ENCODE measurements at places on chromosomes 5 and 9. TPM values are rescaled to one million over a fixed set of nuclear protein-coding genes. Genes with fewer than 3 reads are reported as not detected.

GRCh38 chr5:81838307-81838906 is 87.5 kb upstream of the SSBP2 start:
- peak; percentile 51 for DNase-seq

DNA sequence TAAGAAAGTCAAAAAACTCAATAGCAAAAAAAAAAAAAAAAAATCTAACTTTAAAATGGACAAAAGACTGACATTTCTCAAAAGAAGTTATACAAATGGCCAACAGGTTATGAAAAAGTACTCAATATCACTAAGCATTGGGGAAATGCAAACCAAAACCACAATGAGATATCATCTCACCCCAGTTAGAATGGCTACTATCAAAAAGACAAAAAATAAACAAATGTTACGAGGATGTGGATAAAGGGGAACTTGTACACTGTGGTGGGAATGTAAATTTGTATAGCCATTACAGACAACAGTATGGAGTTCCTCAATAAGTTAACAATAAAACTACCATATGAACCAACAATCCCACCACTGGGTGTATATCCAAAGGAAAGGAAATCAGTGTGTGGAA is 37.2 kb downstream of the ENC1 start:
- no peak for DNase-seq

GRCh38 chr9:93345643-93346230 is 105.7 kb upstream of the FAM120A start:
- no peak for DNase-seq

- DNase-seq = no peak
Measured at GRCh38 chr5:85841653-85842052, 776.1 kb upstream of the COX7C start.

The DDX4 gene
- not detected for total RNA-seq

GRCh38 chr9:136981588-136982231 is 1.1 kb upstream of the LCNL1 start:
- no peak for DNase-seq

DNA sequence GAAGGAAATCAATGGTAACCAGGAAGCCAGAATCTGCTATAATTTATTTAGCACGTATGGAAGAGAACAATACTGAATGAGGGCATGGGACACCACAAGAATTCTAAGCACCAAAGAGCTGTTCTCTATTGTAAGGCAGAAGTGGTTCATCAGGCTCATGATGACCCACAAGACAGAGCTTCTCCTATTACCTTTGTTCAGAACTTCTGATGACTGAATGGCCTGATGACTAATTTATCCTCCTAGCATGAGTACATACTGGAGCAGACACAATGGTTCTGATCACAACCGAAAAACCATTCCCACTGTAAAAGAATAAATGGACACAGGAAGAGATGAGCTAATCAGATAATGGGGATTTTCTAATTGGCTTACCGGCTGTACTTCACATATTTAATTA is 329.8 kb upstream of the PDE4D start:
- no peak for DNase-seq

The SOX30 gene
- 0.49 TPM for total RNA-seq

DNA sequence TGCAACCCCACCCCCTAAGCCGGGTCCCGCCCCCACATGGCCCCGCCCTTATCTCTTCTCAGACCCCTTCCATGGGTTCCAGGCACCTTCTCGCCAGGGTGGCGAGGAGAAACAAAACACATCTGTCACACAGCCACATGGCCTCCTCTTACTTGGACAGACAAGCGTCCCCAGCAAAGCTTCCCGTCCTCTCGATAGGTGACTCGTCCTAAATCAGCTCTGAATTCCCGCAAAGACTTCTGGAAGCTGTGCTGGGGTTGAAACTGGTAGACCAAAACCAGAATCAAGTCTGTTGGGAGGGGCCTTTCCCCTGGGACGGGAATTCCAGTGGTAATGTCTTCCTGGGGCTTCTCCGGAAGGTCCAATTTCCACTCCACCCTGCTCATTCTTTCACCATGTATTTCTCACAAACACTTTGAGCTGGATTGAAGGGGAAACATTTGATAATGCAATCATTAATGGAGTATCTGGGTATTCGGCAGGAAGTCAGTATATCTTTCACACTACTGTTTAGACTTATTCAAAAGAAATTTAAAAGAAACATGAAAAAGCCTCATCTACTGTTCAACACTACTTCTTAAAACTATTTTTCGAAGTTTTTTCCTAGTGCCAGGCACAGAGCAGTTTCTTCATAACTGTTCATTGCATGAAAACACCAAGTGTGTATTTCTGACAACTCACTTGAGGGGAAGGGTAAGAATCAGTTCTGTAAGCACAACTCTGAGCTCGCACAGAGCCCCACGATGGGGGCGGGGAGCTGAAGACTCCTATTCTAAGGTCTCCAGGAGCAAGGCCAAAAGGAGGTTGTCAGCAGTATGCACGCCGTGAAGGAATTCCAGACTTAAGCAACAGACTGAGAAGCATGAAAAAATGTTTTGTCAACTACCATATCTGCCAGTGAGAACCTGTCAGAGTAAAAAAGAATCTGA is 644 bp upstream of the CTNNAL1 start:
- DNase-seq = peak; percentile 17

The PCDHGA6 gene
- total RNA-seq = 2.5 TPM

GRCh38 chr5:95591490-95591901 is 28.4 kb upstream of the GPR150 start:
- no peak for DNase-seq
